H1 (cell line): ENCODE measurements at places on chromosomes 5 and 9.

- DNase-seq, result no peak
- H3K36me3 ChIP-seq, result no peaks in the 10 kb centered on the region
These were observed 332.8 kb upstream of the KLF9 start for GRCh38 chr9:70747261-70747718.

- no peak overlapping the region for H3K27ac ChIP-seq
- DNase-seq, result no peak
- peaks cover 2% of the 10 kb centered on the region; the same call in 1 of the 2 replicates for H3K4me1 ChIP-seq
- no peaks in the 10 kb centered on the region for H3K36me3 ChIP-seq
These were observed 287.2 kb downstream of the CD180 start for GRCh38 chr5:66909364-66909763.

GRCh38 chr5:170860415-170860814 lies 1.4 kb upstream of the RANBP17 start:
- no peak overlapping the region for H3K27ac ChIP-seq
- H3K4me1 ChIP-seq, result peaks cover 5% of the 10 kb centered on the region
- peaks cover 3% of the 10 kb centered on the region; the same call in 1 of the 2 replicates for H3K27me3 ChIP-seq
- H3K36me3 ChIP-seq, result no peaks in the 10 kb centered on the region
- no peak for DNase-seq

GRCh38 chr5:110753600-110753999 lies 14.8 kb downstream of the SLC25A46 start:
- no peak overlapping the region for H3K4me3 ChIP-seq
- no peak for DNase-seq
- peaks cover 6% of the 10 kb centered on the region for H3K36me3 ChIP-seq
- no peaks in the 10 kb centered on the region for H3K27me3 ChIP-seq
- no peak overlapping the region for H3K27ac ChIP-seq
